ENCODE measurements at places on chromosomes 7 and 10.
A peak's percentile ranks its signal among the peaks of the same experiment; 100 is the strongest.

DNA sequence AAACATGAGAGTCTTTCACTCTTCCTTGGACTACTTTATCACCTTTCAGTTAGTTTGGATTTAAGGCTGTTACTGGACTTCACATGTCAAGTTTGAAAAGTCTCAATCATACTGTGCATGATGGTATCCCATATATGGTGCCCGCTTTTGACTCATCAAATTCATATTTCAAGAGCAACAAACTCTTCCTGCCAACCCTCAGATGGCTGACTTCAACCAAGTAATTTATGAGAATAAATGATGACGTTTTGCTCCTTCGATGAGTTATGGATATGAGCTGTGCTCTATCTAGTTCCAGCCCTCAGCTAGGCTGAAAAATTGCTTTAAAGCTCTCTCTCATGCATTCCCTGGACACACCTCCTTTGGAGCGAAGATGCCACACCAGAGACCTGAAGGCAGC is 110.3 kb upstream of the RSU1 start:
- no peak for DNase-seq

- DNase-seq, result no peak
Measured at GRCh38 chr7:101606498-101606923, 22.6 kb downstream of the MYL10 start.

GRCh38 chr10:34766266-34766600 is 48.9 kb downstream of the PARD3 start:
- no peak for DNase-seq

DNA sequence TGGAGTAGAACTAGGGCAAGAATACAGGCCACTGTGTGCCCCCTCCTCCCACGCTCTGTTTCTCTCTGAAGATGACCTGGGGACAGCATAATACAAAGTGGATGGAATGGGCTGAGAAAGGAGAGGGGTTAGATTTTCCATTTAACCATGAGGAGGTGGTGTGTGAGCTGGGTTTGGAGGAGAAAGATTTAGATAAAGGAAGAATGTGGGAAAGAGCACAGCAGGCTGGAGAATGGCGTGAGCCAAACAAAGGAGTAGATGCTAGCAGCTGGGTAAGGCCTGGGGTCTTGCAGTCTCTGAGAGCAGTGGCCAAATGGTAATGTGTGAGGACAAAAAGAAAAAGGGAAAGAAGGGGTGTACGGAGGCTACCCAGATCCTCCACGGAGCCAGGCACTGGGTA is 8.6 kb downstream of the PNLIPRP2 start:
- DNase-seq, result no peak

GRCh38 chr7:44398511-44398911 is 73.1 kb upstream of the CAMK2B start:
- DNase-seq, result no peak

DNA sequence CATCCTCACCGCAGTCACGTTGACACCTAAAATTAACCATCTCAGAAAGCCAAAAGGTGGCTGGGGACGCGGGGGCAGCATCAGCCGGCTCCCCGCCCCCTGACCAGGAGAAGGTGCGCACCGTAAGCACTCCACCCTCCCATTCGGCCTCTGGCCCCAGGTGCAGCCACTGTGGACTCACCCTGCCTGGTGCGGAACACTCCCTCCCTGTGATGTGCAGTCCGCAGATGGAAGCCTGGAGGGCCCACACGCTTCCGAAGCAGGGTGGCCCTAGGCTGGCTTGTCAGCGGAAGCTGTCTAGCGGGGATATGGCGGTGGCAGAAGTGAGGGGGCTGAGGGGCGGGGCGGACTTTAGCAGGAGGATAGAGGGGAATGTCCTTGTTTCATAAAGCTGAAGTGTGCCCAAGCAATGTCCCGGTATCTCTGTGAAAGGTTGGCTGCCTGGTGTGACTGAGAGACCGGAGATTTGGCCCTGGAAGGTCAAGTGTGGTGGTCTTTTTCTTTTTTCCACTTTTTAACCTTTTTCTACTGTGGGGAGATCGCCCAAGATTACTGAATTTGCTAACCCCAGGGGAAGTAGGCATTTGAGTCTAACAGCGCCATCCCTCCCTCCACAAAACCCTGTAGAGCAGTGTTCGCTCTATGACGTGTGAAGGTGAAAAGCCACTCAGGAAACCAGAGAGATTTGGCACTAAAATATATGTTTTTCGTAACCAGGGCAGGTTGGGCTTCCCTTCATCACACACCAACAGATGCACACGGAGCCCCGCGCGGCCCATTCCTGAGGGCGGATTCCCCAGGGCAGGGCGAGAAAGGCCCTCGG is 74.7 kb downstream of the CXCL12 start:
- DNase-seq, result peak; percentile 24

DNA sequence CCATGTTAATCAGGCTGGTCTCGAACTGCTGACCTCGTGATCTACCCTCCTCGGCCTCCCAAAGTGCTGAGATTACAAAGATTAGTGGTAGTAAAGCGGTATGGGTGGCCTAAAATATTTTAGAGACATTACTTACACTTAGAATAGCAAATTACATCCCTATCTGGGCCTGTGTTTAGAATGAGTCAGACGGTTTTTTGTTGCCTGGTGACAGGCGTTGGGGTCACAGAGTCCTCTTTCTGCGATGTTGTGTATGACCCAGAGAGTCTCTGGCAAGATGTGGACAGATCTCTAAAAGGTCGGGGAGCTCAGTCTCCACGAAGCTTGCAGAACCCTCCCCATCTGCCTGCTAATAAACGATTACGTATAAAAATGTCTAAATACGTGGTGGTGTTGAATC is 39.6 kb upstream of the PRKCQ start:
- no peak for DNase-seq

DNA sequence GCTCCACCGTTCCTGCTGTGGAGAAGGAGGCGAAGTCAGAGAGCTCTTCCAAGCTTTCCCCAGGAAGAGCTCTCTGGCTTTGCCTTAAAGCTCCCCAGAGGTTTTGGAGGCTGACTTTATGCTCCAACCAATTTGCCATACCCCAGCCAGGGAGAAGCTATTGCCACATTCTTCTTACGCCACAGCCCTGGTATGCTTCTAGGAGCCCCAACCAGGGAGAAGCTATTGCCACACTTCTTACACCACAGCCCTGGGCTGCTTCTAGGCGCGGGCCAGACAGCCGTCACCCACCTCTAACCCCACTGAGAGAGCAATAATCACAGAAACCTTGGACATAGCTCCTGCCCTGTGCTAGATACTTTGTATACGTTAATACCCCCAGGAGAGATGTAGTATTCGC is 951 bp downstream of the ELOVL3 start:
- no peak for DNase-seq

GRCh38 chr7:148911626-148912025 is 27.5 kb upstream of the EZH2 start:
- DNase-seq, result no peak

- no peak for DNase-seq
Measured at GRCh38 chr7:66150471-66150870, 35.8 kb downstream of the CRCP start.

DNA sequence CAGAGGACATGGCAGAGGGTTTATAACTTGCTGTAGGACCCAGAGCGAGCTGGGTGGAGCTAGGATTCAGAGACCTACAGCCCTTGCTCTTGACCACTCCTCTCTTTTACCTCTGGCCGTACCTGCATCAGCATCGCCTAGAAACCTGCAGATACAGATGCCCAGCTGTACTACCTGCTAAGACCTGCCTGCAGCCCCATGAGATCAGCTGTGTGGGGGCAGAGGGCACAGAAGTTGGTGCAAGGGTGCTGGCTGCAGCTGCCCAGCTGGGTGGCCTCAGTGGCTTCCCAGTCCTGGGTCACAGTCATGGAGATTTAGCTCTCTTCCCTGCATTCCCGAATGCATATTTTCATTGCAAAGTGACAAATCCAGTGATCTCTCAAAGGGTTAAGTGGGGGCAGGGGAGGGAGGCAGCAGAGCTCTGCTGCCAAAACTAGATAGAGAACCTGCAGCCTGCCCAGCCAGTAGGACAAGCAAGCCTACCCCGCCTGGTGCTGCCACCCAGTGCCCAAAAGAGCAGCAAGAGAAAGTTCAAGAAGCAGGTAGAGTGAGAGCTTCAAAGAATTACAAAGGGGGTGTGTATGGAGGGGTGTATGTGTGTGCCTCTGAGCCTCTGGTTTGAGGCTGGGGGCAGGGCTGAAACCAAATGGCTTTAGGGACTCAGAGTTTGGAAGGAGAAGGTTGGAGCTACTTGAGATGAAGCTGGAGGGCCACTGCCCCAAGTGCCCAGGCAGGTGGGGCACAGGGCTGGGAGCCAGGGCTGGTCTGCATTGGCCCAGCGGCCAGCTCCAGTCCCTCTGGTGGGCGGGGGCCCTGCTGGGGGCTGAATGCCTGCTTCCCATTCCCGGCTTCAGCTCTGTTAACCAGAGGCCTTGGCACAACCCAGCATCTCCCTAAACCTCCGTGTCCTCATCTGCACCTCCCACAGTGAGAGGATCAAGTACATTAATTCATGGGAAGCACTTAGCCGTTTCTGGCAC is 6.9 kb downstream of the FAM241B start:
- DNase-seq, result peak; percentile 8

DNA sequence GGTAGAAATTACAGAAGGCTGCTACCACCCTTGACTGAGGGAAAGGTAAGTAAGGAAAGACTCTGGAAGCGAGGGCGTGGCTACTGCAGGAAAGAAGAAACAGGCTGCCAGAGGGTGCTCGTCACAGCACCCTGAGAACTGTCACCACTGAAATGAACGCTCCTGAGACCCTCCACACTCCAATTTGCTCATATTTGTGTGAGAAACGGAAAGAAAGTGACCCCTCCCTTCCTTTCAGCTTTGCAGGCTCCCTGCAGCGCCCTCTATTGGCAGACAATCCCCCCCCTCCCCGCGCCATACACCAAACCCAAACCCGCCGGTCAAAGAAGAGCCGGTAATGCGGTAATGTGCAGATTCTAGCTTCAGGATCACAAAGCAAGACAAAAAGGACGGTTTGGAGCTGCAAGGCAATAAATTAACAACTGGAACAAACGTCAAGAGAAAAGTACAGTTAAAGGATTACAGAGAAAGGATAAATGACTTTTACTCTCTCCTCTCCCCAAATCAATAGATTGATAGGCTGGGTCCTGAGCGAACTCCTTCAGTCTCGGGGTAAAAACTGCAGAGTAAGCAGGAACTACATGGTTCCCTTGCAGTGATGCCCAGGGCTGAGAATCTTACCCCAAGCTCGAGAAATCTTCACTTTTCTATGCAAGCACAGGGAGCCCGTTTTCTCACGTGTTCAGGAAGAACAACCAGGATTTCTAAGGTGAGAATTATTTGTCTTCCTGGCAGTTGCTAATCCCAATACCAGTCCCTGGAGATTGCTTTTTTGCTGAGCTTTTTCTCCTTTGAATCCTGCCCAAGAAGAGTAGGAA is 47.6 kb downstream of the STEAP1B start:
- DNase-seq, result no peak

DNA sequence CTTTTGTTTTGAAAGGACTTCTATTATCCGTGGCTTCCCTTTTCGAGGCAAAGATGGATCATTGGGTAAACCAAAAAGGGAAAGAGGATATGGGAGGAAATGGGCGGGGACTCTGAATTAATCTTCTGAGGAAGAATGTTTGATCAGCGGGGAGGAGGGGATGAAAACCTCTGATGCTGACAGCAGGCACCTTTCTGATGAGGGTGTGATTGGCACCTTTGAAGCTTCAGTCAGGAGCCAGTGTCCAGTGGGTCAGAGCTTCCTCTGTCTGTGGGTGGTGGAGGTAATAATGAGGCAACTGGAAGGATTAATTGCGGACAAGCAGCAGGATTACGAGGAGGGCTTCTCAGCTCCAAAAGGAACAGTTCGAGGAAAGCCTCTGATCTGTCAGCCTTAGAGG is 877.6 kb downstream of the LRMDA start:
- DNase-seq, result no peak

- DNase-seq, result no peak
Measured at GRCh38 chr10:77865580-77866324, 60.8 kb downstream of the DLG5 start.

GRCh38 chr7:2956526-2957368 is 86.9 kb downstream of the CARD11 start:
- peak; percentile 45 for DNase-seq

DNA sequence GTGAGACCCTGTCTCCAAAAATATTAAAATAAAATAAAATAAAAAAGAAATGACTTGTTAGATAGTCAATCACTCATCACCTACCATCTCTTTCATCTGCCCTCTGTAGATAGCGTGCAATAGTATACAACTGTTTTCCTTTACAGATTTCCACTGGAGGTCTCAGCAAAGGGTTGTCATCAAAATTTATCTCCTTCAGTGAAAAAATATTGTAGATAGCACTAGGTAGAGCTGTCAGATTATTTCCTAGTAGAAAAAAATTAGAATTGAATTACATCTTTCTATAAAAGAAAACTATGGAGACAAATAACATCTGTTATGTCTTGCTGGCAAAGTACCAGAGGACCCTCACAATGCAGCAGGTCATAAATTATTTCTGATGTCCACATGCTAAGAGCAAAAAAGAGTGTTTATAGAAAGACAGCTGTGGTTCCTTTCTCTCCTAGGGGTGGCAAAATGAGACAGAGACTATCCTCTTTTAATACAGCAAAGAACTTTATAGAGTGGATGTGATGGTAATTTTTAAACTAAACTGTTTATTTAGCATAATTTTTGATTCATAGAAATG is 16.3 kb upstream of the CYP51A1 start:
- no peak for DNase-seq

- no peak for DNase-seq
Measured at GRCh38 chr10:131568866-131569265, 257.3 kb upstream of the TCERG1L start.

GRCh38 chr10:5268234-5268633 is 71.6 kb downstream of the AKR1C4 start:
- DNase-seq, result no peak
